Skeletal muscle cell (primary cell): ENCODE measurements at places on chromosomes 1 and 21.

DNA sequence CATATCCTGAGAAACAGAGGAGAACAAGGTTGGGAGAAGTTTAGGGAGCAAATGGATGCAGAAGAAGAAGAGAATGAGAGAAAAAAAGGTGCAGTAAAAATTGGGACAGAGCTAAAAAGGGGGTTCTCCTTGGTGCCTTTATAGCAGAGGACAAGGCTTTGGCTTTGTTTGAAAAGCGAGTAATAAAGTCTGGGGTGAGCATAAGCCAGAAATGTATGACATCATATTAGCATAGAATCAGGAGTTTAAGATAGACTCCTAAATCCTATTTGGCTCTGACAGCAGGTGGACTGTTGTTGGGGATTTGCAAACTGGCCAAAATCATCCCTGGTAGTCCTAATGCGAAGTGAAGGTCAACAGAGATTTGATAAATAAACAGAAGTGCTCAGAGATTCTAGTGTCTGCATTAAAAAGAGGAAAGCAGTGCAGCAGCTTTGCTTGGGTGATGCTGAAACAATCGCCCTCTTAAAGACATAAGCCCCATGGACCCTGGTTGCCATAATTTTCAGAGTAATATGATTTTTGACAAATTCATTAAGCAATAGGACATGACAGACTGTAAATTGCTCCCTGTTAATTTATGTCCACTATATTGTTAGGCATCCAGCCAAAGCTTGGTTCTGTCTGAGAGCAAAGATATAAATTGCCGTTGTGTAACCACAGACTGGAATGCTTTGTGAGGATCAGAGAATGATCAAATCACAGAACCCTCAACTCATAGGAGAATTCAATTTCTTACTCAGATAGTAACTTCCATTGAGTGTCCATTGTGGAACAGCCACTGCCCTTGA, 385.0 kb upstream of the NFIA start:
- DNase-seq = no peak

GRCh38 chr1:61300899-61301298, 218.5 kb downstream of the NFIA start:
- no peak for DNase-seq

GRCh38 chr1:21517161-21517589, 8.0 kb downstream of the ALPL start:
- no peak for DNase-seq

GRCh38 chr21:19353256-19353655, 949.7 kb upstream of the TMPRSS15 start:
- DNase-seq = no peak

DNA sequence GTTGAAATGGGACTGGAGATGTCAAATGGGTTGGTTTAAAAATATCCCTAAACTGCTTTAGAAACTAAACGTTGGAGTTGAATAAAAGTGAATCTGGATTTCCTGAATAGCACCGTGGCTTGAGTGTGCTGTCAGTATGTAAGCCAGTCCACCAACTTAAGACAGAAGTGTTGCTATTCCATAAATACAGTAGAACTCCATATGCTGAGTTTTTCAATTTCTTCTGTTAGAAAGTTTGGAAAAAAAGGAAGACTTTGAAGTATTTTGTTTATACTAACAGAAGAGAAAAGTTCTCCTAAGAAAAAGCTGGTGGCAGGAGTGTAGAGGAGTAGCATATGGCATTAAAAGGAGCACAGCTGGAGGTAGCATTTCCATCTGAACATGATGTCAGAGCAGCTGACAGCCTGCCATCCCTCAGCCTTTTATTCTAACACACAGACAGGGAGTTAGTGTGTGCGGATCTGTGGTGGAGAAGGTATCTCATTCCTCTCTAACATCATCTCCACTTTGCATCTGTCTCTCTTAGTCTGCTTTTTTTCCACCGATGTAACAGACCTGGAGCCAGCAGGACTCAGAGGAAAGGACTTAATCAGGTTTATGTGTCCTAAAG, at the start of gene ZBTB18:
Gene ZBTB18 (plus strand): TSS at position 449 of the 610 bp plus-strand sequence. CDS start 149 bp downstream, at position 598.
- DNase-seq = peak; percentile 59
